ENCODE measurements at places on chromosomes 1 and 21.

DNA sequence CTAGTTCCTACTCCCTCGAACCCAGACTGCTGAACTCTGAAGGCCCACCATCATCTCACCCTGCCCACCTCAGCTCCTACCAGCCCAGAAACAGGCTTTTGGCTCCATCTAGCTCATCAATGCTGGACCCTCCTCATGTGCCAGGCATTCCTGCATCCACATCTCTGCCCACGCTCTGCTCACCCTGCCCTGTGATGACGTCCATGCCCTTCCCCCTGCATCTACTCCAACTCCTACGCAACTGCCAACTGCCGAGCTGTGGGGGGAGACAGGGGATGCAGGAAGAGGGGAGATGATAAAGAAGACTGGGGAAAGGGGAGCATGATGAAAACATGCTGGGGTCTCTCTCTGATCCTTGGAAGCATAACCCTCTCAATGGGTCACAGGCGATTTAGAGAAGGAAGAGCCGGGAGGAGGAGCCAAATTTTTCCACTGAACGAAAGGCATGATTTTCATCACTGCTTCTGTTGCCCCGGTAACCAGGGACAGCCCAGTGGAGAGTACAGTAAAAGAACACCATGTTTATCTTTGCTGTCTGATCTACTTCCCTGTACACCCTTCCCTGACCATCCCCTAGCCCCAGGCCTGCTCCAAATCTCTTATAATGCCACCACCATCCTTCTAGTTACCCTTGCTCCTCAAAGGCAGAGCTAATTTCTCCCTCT, 44.3 kb downstream of the CD34 start:
- peak; percentile 57 for DNase-seq

- DNase-seq: no peak
Measured at GRCh38 chr1:212542761-212543187, 65.8 kb upstream of the ATF3 start.

GRCh38 chr1:21124846-21125245, 51.9 kb downstream of the EIF4G3 start:
- no peak for DNase-seq

DNA sequence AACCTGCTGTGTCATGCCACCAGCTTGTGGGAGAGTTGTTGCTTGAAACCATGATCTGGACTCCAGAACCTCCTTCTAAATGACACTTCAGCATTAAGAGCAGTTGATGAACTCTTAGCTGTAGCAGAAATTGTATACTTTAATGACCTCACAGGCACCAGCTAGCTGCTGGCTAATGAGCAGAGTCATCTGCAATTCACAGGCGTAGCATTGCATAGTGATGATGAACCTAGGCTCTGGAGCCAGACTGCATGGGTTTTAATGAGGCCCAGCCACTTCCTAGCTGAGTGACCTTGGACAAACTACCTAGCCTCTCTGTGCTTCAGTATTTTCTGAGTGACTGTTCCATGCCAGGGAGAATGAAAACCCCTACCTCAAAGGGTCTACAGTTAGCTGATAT, 407.1 kb downstream of the LMO4 start:
- no peak for DNase-seq

DNA sequence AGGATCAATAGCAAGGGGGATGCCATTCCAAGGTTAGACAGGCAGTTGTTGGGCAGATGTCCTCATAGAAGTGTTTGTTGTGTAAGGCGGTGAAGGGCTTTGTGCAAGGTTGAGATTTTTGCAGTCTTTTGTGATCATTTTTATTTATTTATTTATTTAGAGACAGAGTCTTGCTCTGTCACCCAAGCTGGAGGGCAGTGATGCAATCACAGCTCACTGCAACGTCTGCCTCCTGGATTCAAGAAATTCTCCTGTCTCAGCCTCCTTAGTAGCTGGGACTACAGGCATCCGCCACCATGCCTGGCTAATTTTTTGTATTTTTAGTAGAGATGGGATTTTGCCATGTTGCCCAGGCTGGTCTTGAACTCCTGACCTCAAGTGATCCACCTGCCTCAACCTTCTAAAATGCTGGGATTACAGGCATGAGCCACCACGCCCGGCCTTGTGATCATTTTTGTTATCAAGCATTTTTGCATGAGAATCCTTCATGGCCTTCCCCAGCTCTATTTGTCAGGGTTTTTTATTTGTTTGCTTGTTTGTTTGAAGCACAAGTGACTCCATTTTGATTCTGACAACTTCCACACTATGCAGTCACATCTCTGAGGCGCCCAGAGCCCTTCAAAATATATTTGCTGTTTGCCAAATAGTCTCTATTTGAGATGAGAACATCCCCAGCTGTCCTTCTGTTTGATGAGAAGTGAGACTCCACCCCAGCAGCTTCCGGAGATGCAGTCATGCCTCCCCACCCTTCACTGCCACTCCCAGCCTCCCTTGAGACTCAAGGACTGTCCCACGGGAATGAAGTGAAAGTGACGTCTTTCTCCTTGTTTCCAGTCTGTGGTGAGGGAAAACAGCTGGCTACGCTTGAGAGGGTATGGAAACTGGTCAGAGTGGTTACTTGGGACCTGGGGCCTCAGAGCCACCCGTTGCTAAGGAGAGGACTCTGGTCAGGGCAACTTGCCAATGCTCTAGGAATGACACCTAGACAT, 38.0 kb downstream of the TMEM50B start:
- DNase-seq: no peak

DNA sequence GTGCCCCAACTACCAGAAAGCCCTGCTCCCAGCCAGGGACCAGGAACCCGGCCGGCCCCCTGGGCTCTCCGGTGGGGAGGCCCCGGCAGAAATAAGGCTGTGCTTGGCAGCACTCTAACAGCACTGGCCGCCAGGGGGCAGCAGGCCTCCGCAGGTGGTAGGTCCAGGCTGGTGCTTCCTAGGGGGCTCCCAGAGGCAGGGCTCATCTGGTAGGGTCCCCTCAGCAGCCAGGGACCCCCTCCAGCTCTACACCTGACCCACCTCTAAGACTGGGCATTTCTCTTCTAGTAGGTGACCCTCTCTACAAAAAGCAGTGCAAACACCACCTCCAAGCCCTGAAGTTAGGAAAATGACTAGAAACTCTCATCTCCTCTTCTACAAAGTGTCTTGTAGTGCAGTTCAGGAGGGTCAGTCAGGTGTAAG, 85.6 kb downstream of the STUM start:
- DNase-seq: peak; percentile 91

GRCh38 chr1:151995774-151996173, 2.1 kb upstream of the S100A10 start:
- DNase-seq: no peak

- DNase-seq: no peak
Measured at GRCh38 chr1:63987014-63987627, 213.3 kb downstream of the ROR1 start.

- no peak for DNase-seq
Measured at GRCh38 chr1:11813021-11813420, 7.0 kb downstream of the CLCN6 start.

DNA sequence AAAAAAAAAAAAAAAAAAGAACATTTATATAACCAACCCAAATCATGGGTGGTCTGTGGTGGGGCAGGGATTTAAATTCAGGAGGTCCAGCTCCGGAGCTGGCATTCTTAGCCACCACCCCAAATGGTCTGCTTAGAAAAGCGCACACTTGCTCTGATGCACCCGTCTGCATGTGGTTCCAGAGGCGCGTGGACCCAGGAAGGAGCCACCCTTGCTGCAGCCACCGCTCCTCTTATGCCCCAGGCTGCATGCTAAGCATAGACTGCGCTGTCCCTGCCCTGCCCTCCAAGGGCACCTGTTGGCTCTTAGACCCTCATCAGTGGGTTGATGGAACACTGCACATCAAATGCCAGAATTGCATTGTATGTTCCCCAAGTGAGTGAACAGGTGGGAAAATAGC, 41.4 kb downstream of the ATP5PO start:
- DNase-seq: no peak

Measured in Peyer's patch (tissue), 4 donors.